NCI-H510A treated with DMSO at 0.1 percent for 48 hours (cell line): ENCODE measurements at places on chromosomes 12 and 14.

DNA sequence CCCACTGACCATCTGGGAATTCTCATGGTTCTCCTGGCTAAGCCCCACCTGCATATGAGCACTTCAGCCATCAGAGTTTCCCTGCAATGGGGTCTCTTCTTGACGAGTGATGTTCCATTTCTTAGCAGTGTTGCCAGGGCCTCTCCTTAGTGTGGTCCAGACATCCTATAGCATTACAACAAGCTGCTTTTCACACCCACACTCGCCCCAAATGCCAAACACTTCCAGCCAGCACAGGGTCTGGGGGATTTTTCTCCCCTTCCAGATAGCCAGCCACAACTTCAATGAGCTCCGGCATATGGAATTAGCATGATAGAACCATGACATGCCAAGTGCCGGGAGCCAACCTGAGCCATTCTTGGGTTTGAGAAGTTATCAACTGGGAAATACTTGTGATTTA, 267.4 kb downstream of the ZFP36L1 start:
- DNase-seq = no peak

- DNase-seq = no peak
Measured at GRCh38 chr12:73240110-73240509, 967.9 kb downstream of the TRHDE start.

- DNase-seq = peak; percentile 1
Measured at GRCh38 chr12:89962648-89963047, 254.0 kb upstream of the ATP2B1 start.

- no peak for DNase-seq
Measured at GRCh38 chr12:65525491-65526141, 247.1 kb downstream of the MSRB3 start.

GRCh38 chr14:45253754-45254310, 830 bp upstream of the MIS18BP1 start:
- DNase-seq = peak; percentile 54

GRCh38 chr12:49456131-49456679, 82.6 kb upstream of the KCNH3 start:
- no peak for DNase-seq

DNA sequence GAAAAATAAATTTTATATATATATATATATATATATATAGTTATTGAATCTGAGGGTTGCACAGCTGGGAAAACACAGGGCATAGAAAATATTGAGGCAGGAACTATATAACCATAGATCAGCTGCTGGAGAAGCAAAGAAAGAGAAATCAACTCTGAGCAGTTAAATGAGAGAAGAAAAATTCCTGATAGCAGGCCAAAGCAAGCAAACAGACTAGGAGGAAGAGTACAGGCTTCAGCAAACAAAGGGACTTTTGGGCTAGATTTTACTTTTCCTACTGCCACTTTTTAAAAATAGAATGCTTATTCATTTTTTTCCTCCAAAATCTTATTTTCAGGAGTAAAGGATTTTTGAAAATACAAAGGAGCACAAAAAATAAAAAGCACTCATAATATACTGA, 216.0 kb upstream of the PRKD1 start:
- DNase-seq = no peak

DNA sequence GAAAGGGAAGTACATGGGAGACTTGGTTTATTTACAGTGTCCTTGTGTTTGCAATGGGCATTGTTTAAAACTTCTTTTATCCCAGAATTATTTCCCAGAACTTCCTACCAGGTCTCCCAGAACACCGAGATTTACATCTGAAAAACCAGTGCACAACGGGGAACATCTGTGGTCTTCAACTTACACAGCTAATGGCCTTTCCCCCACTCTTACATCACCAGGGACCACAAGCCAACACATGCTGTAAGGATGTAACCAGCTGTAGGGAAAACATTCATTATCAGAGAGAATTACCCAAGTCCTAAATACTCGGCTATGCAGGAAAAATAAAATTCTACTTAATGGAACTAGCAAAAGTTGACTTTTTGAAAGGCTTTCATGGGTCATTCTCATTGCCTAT, 267.6 kb downstream of the DUSP6 start:
- DNase-seq = no peak

DNA sequence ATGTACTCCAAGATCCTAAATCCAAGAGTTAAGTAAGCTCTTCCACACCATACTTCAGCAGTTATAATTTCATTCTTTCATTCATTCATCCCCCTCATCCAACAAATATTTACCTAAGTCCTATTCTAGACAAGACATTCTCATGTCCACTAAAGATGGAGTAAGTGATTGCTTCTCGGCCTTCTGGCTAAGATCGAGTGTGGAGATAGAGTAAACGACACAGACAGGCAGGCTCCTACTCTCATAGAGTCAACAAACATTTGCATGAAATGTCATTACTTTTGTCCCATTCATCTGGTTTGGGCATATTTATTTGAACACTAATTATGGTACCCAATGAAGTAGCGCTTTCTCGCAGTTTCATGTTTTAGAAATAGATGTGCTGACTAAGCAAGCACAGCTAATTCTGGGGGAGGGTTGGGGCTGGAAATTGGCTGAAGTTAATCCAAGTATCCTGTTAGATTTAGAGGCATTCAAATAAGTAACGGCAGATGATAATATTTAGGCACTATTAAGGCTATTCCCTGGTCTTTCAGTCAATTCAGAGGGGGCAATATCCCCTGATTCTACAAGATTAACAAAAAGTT, 176.5 kb downstream of the CEP128 start:
- DNase-seq = no peak

- no peak for DNase-seq
Measured at GRCh38 chr12:104535369-104535768, 78.6 kb downstream of the CHST11 start.

- DNase-seq = no peak
Measured at GRCh38 chr14:33369972-33370371, 431.3 kb downstream of the NPAS3 start.

- DNase-seq = no peak
Measured at GRCh38 chr14:87847216-87847755, 145.7 kb downstream of the GALC start.

- DNase-seq = no peak
Measured at GRCh38 chr12:99450036-99450630, 197.4 kb upstream of the GARIN6 start.

GRCh38 chr12:114003286-114003685, 37.2 kb upstream of the RBM19 start:
- DNase-seq = peak; percentile 39

- DNase-seq = no peak
Measured at GRCh38 chr14:68040633-68041369, 221.2 kb downstream of the RAD51B start.

DNA sequence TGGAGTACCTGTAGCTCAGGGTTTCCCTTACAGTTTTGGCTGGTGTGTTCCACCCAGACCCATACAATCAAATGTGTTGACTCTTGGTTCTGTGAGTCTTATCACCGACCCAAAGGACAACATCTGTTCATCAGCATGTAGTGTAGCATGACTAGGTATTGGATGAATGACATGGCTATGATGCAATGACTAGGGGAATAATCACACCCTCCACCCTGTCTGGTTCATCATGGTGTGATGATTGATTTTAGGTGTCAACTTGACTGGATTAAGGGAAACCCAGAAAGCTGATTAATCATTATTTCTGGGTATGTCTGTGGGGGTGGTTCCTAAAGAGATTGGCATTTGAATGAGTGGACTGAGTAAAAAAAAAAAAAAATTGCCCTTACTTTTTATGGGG, 311.3 kb downstream of the DPF3 start:
- no peak for DNase-seq

GRCh38 chr12:47751561-47751960, 7.1 kb downstream of the RAPGEF3 start:
- DNase-seq = no peak

DNA sequence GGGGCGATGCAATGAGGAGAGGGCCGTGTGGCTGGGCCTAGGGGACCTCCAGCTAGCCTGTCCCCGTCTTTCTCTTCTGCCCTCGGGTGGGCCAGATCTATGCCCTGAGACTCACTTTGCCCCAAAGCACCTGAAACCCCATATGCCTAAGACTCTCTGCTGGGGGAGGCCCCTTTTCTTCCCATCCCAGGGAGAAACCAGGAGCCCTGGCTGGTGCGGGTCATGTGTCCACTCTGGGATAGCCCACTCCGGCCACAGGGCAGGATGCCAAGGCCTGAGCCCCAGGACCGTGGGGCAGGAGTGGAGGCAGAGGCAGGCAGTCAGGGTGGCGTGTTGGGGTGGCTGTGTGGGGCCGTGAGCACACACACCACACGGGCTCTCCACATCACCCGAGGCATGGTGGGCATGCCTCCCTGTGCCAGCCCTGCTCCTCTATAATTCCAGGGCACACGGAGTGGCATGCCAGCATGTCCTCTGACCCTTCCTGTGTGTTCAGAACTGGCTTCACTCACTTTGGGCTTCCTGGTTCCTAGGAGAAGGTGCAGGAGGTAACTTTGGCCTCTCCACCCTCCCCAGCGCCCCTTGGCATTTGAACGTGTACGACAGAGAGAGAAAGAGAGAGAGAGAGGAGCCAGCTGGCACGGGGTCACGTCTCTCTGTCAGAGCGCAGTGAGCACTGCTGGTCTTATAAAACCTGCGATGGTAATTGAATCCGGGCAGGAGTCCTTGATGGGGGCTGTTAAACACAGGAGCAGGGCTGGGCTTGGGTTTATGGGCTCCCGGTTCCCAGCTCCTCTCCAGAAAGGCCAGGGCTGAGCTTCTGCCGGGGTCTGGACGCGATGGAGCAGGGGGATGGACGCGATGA, 144.2 kb downstream of the KIF26A start:
- DNase-seq = peak; percentile 67

DNA sequence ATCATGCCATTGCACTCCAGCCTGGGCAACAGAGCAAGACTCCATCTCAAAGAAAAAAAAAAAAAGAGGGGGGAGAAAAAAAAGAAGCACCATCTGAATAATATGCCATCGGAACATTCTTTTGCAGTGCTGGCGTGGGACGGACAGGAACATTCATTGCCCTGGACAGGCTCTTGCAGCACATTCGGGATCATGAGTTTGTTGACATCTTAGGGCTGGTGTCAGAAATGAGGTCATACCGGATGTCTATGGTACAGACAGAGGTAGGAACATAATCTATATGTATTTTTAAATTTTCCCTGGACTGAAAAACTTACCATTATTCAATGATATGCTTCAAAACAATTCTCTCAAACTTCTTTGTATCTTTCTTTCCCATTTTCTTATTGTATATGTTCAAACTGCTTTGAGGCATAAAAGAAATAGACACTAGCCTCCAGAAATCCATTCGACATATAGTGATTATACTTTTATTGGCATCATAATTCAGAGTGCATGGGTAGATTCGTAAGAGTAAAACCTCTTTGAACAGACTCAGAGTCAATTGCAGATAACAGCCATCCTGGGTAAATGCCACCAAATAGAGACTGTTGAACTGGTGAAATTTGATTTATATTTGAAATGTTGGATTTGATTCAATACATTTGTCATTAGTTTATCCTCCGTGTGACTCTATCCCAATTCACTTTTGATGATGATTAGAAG, 199.7 kb downstream of the EPS8 start:
- no peak for DNase-seq

- no peak for DNase-seq
Measured at GRCh38 chr14:59475709-59476108, 8.5 kb downstream of the L3HYPDH start.

DNA sequence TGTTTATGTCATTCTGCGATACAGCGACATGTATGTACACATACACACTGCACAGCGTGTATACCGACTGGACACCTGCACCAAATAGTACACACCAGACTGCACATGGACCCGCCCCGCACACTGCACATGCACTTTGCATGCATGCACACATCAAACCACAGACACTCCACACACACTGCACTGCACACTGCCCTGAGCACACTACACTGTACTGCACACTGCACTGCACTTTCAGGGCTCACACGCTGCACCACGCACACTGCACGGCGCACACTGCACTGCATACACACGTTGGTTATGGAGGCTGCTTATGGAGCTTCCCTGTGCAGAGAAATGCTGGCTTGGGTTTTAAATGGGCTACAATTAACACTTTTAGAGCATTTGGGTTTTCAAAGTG, 1.6 kb downstream of the PAPLN start:
- no peak for DNase-seq

DNA sequence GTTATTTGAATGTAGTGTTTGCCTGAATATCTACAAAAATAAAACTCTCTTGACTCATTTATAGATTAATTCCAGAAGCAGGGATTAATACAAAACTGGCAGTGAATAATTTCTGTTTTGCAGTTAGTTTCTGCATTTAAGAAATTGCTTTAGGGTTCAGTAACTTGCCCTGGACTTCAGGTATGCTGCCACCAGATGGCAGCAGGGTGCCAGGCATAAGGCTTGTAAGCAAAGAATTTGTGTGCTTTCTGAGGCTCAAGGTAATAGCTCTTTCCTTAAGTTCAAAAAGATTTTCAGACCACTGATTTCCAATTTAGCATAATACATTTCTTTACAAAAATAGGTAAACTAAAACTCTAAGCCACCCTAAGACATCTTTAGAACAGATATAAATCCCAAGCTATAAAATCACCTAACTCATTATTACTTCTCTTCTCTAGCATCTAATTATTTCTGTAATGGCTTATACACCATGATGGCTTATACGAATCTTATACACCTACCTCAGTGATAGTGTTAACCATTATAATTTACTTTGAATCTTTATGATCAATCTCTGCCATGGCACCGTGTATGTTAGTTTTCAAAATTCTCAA, 398.3 kb downstream of the APAF1 start:
- DNase-seq = peak; percentile 71

DNA sequence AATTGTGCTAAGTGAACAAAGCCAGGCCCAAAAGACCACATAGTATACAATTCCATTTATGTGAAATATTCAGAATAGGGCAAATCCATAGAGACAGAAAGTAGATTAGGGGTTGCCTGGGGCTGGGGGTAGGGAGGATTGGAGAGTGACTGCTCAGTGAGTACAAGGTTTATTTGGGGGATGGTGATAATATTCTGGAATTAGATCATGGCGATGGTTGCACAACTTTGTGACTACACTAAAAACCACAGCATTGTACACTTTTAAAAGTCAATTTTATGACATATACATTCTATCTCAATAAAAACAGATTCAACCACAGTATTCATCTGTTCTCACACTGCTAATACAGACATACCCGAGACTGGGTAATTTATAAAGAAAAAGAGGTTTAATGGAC, 68.7 kb upstream of the MAP1LC3B2 start:
- DNase-seq = no peak

DNA sequence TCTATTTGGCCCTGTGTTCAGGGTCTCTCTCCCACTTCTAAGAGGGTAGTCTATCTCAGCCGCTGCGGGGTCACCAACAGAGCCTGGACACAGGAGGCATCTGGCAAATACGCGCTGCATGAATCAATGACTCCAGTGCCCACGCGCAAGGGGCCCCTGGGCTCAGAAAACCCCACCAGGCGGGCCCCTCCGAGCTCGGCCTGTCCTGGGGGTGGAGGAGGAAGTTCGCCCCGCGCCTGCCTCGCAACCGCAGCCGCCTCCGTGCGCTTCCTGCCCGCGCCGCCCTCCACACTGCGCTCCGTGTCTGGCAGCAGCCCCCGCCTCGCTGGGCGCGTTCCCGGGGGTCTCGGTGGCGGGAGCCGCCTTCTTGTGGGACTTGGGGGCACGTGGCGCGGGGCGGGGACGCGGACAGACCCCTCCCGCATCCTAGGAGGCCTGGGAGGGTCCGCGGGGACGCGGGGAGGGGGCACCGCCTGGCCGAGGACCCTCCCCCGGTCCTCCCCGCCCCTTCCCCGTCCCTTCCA, 811 bp upstream of the FBRSL1 start:
- no peak for DNase-seq
